NCI-H1694 (cell line): ENCODE measurements at places on chromosomes 2 and 18.

GRCh38 chr2:30193104-30193681, 38.1 kb upstream of the LBH start:
- no peak for DNase-seq

DNA sequence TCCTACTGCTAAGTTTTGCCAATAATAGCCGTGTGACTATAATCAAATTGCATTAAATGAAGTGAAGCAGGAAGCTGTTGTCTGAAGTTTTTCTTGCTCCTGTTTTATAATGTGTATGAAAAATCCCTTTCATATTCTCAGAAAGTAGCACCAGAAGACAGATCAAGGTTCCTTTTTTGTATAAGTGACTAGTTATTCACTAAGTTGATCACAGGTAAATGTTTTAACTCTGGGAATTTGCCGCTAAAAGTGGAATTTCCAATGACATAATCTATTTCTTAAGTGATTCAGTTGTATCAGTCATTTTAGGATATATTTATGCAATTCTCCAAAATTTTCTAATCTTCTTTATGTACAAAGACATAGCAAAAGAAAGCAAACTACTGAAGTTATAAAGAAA, 99.6 kb downstream of the DPP4 start:
- no peak for DNase-seq

DNA sequence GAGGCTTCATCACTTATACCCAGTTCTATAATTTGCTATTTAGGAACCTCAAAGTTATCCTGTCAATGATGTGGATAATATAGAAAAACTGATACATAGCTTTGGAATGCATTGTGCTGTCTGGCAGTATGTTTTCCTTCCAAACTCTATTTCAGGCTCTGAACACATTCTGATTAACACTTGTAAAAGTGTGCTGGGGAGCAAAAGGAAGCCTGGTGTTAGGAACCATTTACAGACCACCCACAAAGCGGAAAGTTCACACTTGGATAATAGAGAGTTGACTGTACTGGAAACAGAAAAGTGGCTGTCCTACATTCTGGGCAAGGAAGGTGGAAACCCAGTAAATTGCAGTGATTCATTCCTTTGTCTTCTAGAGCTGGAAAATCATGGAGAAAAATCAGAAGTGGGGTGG, 114.5 kb upstream of the ZFP36L2 start:
- no peak for DNase-seq

DNA sequence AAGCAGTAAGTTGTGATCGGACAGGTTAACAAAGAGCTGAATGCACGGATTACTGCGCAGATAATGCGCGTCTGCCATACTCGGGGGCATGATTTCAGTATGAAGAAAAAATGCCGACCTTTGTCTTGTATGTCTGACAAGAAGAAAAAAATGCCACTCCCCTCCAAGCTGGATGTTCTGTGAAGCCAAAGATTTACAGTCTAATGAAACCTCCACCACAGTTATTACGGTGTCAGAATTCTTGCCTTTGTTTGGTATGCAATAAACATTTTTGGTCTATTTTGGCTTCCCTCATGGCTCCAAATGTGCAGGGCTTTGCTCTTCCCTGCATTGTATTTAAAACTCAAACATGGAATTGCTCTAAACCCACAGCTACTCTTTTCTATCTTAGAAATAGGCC, 72.2 kb upstream of the THUMPD2 start:
- no peak for DNase-seq

GRCh38 chr2:187994464-187995331, 297.0 kb upstream of the GULP1 start:
- DNase-seq: no peak

DNA sequence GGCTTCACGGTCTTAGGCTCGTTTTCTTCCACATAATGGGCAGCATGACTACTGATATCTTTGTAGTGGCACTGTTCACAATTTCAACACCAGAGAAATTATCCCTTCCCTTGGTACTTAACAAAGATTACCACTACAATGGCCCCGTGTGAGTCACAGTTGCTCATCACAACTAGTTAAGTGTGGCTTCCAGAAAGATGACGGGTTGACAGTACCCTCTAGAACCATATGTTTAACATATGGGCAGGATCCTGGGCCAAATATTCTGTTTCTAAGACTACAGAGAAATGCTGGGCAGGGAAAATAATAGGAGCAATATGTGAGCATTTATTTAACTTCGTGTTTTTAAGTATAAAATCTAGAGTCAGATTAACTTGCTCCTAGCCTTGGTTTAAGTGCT, 780.1 kb upstream of the LINC00305 start:
- peak; percentile 70 for DNase-seq

GRCh38 chr2:168608796-168609195, 152.7 kb downstream of the CERS6 start:
- DNase-seq: no peak

GRCh38 chr2:11877764-11878163, 131.3 kb downstream of the LPIN1 start:
- DNase-seq: no peak

GRCh38 chr2:153917570-153917969, 45.8 kb downstream of the GALNT13 start:
- DNase-seq: no peak

DNA sequence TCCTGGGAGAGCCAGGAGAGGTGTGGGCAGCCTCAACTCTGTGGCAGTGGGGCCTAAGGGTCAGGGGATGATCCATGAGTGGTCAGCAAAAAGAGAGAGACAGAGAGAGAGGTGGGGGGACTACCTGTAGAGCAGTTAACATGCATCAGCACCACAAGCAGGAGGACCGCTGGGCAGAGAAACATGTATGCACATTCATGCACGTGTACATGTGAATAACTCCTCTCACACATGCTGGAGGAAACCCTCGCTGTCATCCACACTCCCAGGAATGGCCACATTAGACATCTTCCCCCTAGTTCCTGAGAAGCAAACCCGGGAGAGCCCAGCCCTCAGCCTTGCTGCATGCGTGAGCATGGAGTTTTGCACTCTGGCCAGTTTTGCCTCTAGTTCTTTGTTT, 166.1 kb downstream of the SMAD7 start:
- no peak for DNase-seq

- DNase-seq: no peak
Observed at GRCh38 chr18:79900610-79901570, 50.6 kb downstream of the SLC66A2 start.

DNA sequence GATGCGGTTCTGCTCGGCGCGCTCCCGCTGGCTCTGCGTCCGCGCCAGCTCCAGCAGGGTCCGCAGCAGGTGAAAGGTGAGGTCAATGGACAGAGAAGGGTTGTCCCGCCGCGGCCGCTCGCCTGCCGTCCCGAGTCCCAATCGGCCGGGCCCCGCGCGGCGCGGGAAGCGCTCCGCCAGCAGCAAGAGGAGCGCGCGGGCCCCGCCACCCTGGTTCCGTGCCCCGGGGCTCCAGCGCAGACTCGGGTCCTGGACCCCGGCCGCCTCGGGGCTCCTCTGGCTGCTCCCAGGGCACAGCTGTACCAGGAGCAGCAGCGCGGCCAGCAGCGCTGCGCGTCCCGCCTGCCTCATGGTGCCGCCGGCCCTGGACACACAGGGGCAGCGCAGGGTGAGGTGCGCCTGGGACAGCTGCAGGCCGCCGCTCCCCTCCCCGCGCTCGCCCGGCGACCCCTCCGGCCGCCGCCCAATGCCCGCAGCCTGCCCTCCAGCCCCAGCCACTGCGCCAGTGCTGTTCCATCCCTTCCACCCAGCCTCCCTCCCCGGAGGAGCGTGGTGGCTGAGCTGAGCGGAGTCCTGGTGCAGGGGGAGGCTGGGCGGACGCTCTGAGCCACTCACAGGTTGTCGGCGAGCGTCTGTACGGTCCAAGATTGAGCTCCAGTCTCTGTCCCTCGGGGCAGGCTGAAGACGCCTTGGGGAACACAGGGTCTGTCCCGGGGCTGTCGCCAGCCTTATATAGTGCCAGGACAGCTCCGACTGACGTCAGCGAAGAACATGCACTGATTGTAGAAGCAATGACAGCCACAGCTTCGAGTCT, 493 bp downstream of the UCN start:
- no peak for DNase-seq

DNA sequence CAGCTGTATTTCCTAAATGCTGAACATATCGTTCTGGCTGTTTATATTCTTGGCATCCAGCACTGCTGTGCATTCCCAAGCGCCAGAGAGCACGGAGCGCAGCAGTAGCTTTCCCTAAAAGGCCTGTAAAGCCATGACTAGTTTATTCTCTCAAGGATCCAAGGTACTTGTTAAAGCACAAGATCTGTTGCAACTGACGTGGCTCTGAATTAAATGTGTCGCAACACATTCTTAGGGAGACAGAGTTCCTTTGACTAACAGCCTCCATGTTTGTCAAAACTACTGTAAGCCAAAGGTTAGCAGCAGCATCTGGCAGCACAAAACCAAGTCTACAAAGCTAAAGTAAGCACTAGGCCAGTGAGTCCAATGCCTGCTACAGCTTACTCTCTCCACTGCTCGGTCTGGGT, 188.6 kb upstream of the FN1 start:
- peak; percentile 26 for DNase-seq

DNA sequence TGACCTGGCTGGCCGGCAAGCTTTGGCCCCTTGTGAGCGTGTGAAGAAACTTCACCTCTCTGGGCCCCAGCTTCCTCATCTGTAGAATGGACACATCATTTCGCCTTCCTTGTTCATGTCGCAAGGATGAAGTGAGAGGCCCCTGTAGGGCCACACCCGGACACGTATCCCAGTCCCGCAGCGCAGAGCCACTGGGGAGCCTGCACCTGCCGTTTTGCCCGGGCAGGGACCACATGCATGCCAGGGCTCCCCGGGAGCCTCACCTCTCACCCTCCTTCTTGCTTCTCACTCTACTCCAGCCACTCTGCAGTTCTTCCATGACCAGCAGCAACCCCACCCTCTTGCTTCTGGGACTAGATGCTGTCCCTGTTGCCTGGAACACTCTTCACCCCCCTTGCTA, 77.5 kb downstream of the FAM168B start:
- DNase-seq: no peak

GRCh38 chr2:161650116-161651015, 26.1 kb downstream of the SLC4A10 start:
- DNase-seq: no peak

DNA sequence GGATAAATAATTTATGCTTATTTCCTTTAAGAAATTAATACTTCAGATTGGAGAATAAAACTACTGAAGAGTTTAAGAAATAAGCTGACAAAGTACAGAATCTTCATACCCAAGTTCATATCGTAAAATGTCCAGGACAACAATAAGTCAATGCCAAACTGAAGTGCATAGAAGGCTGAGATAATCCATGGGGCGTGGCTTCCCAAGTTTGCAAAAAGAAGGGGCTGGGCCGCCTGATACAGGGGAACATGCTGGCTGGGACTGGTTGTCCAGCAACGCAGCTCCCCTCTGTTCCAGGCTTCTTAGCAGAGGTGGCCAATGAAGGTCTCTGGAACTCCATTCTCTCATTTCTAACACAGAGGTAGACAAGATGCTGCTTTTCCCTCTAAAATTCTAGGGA, 189.5 kb upstream of the SPOPL start:
- DNase-seq: no peak

DNA sequence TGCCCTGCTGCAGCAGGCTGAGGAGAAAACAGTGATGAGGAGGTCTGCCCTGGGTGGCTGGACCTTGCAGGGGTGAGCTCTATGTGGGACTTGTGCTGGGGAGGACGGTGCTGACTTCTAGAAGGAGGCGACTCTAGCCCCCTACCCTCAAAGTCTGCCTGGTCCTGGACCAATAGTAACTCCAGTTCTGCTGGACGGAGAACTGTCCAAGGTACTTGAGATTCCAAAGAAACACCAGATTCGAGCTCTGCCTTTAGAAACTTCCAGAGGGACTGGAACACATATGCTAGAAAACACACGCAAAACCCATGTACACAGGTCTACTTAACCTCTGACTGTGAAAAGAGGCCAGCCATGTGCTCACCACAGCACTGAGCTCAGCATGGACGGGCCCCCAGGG, 260.6 kb downstream of the TWIST2 start:
- no peak for DNase-seq

DNA sequence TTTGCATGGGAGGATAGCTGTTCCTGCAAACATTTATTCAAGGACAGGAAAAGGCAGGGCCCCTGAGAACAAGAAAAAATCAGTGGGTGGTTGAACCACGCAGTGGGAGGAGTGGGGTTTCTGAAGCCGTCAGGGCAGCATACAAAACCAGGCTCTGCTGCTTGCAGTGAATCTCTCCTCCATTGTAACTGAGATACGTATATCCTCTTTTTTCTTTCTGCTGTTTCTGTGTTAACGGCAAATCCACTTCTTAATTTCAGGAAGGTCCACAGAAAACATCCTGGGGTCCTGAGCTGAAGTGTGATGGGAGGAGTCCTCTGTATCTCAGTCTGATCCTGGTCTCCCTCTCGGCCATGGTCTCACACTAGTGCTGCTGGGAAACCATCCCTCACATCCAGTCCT, 27.2 kb upstream of the KCNF1 start:
- no peak for DNase-seq

GRCh38 chr2:175743011-175743410, 259.1 kb downstream of the LNPK start:
- peak; percentile 36 for DNase-seq

- no peak for DNase-seq
Observed at GRCh38 chr2:12605936-12606335, 110.8 kb upstream of the TRIB2 start.

- no peak for DNase-seq
Observed at GRCh38 chr2:235663875-235664274, 170.0 kb downstream of the AGAP1 start.

GRCh38 chr2:207467716-207468347, 61.9 kb upstream of the CREB1 start:
- no peak for DNase-seq

DNA sequence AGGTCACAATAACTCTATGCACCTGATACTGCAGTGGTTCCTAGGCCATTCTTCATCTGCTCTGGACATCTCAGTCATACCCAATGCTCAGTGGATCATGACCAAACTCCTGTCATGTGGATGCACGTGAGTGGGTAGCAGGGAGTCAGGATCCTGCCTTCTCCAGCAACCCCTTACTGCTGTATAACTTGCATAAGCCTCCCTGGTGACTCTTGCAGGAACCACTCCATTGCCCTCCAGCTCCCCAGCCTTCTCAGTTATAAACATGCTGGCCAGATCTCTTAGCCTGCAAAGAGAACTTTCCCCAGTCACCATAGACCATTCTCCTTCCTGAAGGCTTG, 98.6 kb upstream of the ZNF397 start:
- DNase-seq: no peak

GRCh38 chr2:18611184-18611583, 21.8 kb upstream of the NT5C1B start:
- no peak for DNase-seq

- no peak for DNase-seq
Observed at GRCh38 chr2:57880967-57881366, 165.6 kb upstream of the VRK2 start.

GRCh38 chr2:190477661-190478454, 56.7 kb downstream of the NEMP2 start:
- DNase-seq: no peak

GRCh38 chr2:60565472-60565871, 12.0 kb upstream of the BCL11A start:
- DNase-seq: no peak
